ENCODE measurements at places on chromosomes 2 and 18.

DNA sequence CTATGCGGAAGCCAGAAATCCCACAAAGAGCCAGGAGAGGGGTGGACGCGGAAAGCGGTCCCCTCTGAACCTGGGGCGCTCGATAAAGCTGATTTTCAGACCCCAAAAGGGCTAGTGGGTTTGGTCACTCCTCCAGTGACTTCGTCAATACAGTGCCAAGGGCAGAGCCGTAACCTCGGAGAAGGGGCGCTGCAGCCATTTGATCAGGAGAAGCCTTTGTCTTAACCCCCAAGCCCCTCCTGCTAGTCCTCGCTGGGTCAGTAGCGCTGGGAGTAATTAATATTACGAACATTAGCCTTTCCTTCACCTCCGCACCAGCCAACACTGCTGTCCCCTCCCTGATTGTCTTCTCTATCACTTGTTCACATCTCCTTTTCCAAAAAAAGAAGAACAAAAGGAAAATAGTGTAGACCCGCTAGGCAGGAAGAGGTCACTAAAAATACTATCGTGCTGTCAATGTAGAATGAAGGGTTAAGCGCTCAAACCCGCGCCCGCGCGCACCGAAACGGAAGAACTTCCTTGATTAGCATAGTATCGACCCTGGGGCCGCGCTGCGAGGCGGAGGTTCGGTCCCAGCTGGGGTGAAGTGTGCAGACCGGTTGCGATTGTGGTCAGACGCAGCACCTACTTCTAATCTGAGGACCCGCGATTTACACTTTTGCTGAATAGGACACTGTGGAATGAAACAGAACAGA, 63.2 kb upstream of the MAPRE2 start:
- DNase-seq, result peak; percentile 21

DNA sequence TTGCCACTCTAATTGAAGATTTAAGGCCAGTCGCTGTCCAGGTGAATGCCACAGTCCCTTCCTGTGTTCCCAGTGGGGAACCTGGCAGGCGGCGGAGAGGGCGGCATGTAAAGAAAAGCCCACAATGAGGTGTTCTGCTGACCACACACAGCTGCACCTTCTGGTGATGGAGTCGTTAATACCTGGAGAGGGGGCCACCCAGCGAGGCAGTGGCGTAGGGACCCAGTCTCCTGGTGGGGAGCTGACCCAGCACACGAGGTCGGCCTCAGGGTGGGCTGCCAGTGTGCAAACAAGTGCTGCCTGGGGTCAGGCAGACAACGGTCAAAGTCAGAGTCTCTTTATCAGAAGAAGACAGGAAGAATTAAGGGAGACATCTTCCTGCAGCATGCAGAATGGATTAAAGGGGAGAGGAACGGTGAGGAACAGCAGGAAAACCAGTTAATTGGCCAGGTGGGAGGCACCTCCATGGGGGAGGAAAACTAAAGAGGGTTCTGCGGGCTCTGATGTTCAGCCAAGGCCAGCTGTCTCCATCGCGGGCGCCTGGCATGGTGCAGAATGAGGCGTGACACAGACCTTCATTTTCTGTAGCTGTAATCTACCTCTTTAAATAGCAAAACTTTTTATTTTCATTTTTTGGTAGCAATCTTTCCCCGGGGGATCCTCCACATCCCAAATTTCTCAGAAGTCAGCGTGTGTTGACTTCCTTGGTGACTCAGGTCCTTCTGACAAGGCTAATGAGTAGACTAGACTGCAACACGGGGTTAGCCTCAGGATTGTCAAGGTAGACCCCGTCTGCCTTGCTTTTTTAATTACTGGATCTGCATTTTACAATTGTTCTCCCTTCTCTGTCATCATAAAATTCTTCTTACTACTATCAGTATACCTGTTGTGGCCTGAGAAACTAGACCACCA, 78.3 kb downstream of the SMAD7 start:
- DNase-seq, result peak; percentile 12

DNA sequence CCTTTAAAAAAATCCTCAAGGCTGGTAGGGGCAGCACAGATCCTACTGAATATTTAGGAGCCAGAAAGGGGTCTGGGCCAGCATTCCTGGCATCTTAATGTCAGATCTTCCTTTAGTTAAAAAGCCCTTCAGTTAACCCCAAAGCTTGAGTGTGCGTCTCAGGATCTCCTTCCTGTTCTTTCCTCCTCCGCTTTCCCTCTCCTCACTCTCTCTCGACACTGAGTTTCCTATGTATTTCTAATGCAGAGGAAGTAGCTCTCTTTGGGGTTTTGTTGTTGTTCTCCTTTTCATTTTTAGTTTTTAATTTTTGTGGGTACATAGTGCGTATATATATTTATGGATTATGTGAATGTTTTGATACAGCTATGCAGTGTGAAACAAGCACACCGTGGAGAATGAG, 109.9 kb upstream of the COPS8 start:
- DNase-seq, result no peak

GRCh38 chr2:56510610-56511009, 326.8 kb downstream of the CCDC85A start:
- peak; percentile 63 for DNase-seq

GRCh38 chr2:137316075-137316474, 550.7 kb downstream of the THSD7B start:
- no peak for DNase-seq

- DNase-seq, result no peak
Observed at GRCh38 chr2:109350526-109350925, 221.5 kb downstream of the SH3RF3 start.

DNA sequence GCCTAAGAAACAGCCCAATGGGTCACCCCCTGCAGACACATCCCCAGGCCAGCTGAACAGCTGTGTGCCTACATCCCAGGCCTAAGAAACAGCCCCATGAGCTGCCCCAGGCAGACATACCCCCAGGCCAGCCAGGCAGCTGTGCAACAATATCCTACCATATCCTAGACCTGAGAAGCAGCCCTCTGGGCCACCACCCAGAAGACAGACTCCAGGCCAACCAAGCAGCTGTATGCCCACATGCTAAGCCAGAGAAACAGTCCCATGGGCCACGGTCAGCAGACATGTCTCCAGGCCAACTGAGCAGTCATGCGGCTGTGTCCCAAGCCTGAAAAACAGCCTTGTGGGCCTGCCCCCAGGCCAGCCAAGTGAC, 205.5 kb downstream of the ATAD2B start:
- DNase-seq, result no peak

- no peak for DNase-seq
Observed at GRCh38 chr2:10375570-10376281, 72.4 kb downstream of the ODC1 start.

- DNase-seq, result no peak
Observed at GRCh38 chr2:128234613-128235012, 84.1 kb downstream of the HS6ST1 start.

- no peak for DNase-seq
Observed at GRCh38 chr2:53312181-53312580, 455.4 kb upstream of the CHAC2 start.

DNA sequence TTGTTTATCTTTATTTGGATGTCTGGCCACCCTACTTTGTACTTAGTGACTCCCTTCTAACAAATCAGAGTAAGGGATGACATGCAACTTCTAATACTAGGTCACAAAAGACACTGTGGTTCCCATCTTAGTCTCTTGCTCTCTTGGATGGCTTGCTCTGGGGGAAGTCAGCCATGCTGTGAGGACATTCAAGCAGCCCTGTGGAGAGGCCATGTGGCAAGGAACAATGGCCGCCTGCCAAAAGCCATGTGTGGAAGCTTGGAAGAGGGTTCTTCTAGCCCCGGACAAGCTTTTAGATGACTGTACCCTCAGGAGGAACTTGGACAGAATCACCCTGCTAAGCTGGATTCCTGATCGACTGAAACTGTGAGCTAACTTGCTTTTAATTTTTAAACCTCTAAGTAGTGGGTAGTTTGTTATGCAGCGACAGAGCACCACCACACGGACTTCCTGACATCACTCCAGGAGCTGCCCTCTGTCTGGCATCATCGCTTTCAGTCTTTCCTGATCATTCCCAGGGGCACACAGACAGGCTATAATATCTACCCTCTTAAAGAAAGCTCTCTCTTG, 116.8 kb upstream of the ODC1 start:
- no peak for DNase-seq

- no peak for DNase-seq
Observed at GRCh38 chr2:47069628-47070154, 85.4 kb downstream of the STPG4 start.

- DNase-seq, result no peak
Observed at GRCh38 chr2:29110916-29111535, 4.2 kb upstream of the CLIP4 start.

- no peak for DNase-seq
Observed at GRCh38 chr2:208266553-208266893, 468 bp downstream of the PIKFYVE start.

GRCh38 chr2:44951714-44952113, 10.2 kb downstream of the SIX3 start:
- DNase-seq, result no peak

GRCh38 chr2:227052879-227053278, 111.1 kb downstream of the COL4A4 start:
- DNase-seq, result peak; percentile 46

DNA sequence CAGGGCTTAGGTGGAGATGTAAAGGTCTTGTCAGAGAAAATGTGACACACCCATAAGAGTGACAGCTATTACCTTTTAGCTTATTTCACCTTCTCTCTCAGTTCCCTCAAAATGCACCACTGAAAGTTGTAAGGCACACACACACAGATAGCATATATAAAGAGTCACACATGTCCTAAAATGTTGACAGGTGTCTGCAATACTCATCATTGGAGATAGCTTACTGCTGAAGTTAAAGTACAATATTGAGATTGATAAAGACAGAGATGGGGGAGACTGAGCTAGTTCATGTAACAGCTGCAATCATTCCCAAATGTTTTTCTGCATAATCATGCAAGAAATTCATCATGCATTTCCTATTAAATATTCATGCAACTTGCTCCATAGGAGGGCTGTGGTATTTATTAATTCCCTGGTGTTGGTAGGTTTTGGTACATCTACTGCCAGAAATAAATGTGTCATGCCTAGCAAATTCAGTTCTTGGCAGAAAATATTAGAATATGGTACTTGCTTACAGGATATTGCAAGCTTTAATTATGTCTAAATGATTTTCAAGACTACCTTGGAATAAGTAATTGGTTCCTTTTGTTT, 118.8 kb upstream of the RBMS1 start:
- no peak for DNase-seq

GRCh38 chr2:205835923-205836322, 153.6 kb downstream of the NRP2 start:
- no peak for DNase-seq

DNA sequence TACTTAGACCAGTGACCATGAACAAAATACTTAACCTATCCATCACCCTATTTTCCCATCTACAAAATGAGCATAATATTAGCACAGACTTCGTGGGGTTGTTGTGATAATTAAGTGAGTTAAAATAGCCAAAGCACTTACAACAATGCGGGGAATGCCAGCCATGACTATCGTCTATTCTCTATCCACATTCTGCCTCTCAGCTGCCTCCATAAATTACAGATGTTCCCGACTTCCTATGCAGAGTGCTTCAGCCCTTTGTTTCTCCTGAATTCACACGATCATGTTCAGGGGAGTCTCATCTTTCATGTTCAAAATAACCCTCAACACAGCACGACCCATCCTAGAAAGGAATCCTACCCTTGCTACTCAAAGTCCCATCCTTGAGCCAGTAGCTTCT, 211.6 kb downstream of the EN1 start:
- DNase-seq, result no peak

DNA sequence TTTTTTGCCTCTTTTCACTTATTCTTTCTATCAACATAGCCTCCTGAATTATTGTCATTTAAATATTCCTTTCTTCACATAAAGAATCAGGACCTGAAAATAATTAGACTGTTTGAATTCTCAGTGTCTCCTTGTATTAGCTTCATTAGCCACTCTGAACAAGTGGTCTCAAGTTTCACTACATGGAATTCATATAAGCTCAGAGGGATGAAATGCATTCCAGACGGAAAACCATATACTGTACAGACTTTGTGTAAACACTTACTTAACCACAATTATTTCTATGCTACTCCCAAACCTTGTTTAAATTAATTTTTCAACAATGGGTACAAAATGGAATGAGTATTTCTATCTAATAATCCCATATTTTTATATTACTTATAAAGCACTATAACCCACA, 53.4 kb downstream of the CHN1 start:
- DNase-seq, result no peak

DNA sequence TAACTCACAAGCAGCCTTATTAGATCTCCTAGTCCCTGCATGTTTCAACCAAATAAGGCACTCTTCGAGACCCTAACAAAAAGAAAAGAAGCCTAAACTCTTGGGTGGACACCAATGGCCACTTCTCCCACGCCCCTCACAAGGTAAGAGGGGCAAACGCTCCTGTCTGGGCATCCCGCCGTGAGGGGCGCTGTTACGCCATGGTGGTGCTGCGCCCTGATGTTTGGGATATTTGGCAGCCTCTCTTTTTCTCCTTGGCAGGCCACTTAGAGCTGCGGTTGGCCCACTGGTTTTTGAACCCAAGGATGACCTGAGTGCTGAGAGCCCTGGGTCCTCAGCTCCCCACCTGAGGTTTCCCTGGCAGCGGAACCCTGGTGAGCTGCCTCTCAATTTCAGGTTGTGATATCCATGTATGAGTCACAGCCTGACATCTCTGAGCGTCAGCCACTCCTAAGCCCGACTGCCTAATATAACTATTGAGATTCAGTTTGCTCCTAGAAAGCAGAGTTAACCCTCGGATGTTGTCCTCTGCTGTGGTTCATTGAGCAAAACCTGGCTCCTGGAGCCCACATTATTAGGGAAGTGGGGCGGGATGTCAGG, 103.3 kb downstream of the COL6A3 start:
- DNase-seq, result no peak

GRCh38 chr2:12005886-12006681, 259.7 kb downstream of the LPIN1 start:
- DNase-seq, result peak; percentile 92

GRCh38 chr2:50042771-50043170, 888.5 kb upstream of the FSHR start:
- DNase-seq, result no peak

- DNase-seq, result no peak
Observed at GRCh38 chr18:52723550-52723970, 383.6 kb downstream of the DCC start.

GRCh38 chr18:13612196-13612997, 114.0 kb downstream of the FAM210A start:
- DNase-seq, result no peak

All from NCI-H1694 (cell line).